ENCODE measurements at places on chromosomes 2 and 18. TPM values are rescaled to one million over a fixed set of nuclear protein-coding genes. Genes with fewer than 3 reads are reported as not detected.

The KIF1A gene
- not detected for total RNA-seq

The BMP10 gene
- 0.44 TPM for total RNA-seq

The ZNF521 gene
- total RNA-seq = 41.8 TPM

The MC4R gene
- total RNA-seq = not detected
